ENCODE measurements at places on chromosomes 4 and X.

DNA sequence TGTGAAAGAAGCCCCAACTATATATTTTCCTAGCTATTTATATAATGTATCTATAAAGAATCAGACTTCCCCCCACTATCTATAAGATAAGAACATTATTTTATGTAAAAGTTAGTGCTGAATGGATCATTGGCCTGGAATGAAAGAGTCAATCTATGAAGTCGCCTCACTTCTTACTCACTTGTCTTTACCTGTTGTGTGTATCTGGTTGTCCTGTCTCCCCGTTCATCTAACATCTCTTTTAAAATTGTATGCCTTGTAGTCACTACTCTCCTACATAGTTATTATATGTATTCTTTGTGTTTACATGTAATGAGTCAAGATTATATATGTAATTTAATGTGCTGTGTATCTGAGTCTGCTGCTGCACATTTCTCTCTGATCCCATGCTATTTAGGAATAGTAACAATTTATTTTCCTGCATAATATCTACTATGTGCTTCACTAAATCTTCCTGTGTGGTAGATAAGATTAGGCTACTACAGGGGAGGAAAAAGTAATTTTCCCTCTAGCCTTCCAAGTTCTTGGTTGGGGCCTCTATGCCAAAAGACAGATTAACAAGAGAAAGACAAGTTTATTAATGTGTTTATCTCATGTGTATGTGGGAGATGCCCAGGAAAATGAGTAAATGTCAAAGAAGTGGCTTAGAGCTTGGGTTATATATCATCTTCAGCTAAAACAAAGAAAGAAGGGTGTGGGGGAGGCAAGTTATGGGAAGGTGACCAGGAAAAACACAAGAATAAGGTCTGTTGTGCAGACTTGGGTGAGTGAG lies 77.6 kb upstream of the FRMPD4 start:
- no peak overlapping the region for H3K4me3 ChIP-seq
- peaks cover 1% of the 10 kb centered on the region for H3K27me3 ChIP-seq
- no peaks in the 10 kb centered on the region for H3K36me3 ChIP-seq
- no peak overlapping the region for H3K27ac ChIP-seq
- DNase-seq: no peak

GRCh38 chr4:182203872-182204411 lies 39.3 kb upstream of the TENM3 start:
- H3K27me3 ChIP-seq: no peaks in the 10 kb centered on the region
- no peak for DNase-seq
- no peak overlapping the region for H3K4me3 ChIP-seq

DNA sequence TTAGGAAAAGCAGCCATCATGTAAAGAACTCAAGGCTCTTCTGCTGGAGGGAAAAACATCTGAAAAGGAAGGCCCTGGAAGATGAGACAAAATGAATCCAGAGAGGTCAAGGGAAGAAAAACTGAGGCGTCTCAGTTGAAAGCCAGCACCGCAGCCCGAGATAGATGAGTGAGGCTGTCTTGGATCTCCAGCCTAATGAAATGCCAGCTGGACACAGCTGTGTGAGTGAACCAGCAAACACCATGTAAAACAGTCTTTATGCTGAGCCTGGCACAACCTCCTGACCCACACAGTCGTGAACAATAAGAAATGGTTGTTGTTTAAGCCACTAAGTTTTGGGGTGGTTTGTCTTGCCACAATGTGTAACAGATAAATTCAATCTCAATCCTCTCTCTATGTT lies 48.6 kb upstream of the RASL11B start:
- no peak overlapping the region for H3K27ac ChIP-seq
- no peak for DNase-seq
- H3K27me3 ChIP-seq: no peaks in the 10 kb centered on the region
- H3K4me1 ChIP-seq: no peaks in the 10 kb centered on the region
- no peak overlapping the region for H3K4me3 ChIP-seq
- H3K36me3 ChIP-seq: no peaks in the 10 kb centered on the region

- no peak for DNase-seq
- no peaks in the 10 kb centered on the region for H3K36me3 ChIP-seq
- H3K4me3 ChIP-seq: no peak overlapping the region
- H3K27ac ChIP-seq: no peak overlapping the region
- peaks cover 17% of the 10 kb centered on the region for H3K27me3 ChIP-seq
- H3K4me1 ChIP-seq: peaks cover 8% of the 10 kb centered on the region
Observed at GRCh38 chr4:86895692-86896488, 3.7 kb upstream of the C4orf36 start.

Data from activated CD8-positive, alpha-beta T cell treated with anti-CD3 and anti-CD28 coated beads for 36 hours (primary cell).